ENCODE measurements at places on chromosomes 7 and 10. TPM values are rescaled to one million over a fixed set of nuclear protein-coding genes. Genes with fewer than 3 reads are reported as not detected.
A peak's percentile ranks its signal among the peaks of the same experiment; 100 is the strongest.

Gene NYAP1
- total RNA-seq: 0.75 TPM

Gene BRAT1
- 24.1 TPM for total RNA-seq

Gene METTL2B
- total RNA-seq: 8.2 TPM

Gene TAS2R41
- total RNA-seq: 0.73 TPM

Gene HOXA5
- not detected for total RNA-seq

Gene HIPK2
- 36.5 TPM for total RNA-seq

Gene HUS1
- total RNA-seq: 77.8 TPM

Gene SPDYE8
- total RNA-seq: not detected

Gene APBB1IP
- total RNA-seq: 44.5 TPM

Gene PDE6C
- total RNA-seq: not detected

Gene ZNF503
- 0.38 TPM for total RNA-seq

Gene MARVELD1
- 0.52 TPM for total RNA-seq

Gene SLC16A12
- total RNA-seq: not detected

Gene WIPF3
- not detected for total RNA-seq

- DNase-seq: no peak
- H3K36me3 ChIP-seq: no peaks in the 10 kb centered on the region
- no peak overlapping the region for H3K27ac ChIP-seq
- no peaks in the 10 kb centered on the region for H3K4me1 ChIP-seq
- no peaks in the 10 kb centered on the region for H3K27me3 ChIP-seq
Measured at GRCh38 chr10:125120053-125120710, 40.2 kb downstream of the CTBP2 start.

GRCh38 chr10:44862006-44862751 lies 49.0 kb upstream of the TMEM72 start:
- DNase-seq: no peak
- H3K27ac ChIP-seq: no peak overlapping the region
- H3K27me3 ChIP-seq: peaks cover 22% of the 10 kb centered on the region
- no peaks in the 10 kb centered on the region for H3K36me3 ChIP-seq
- no peak overlapping the region for H3K4me3 ChIP-seq

- H3K4me3 ChIP-seq: no peak overlapping the region
- H3K36me3 ChIP-seq: no peaks in the 10 kb centered on the region
- H3K4me1 ChIP-seq: no peaks in the 10 kb centered on the region
Measured at GRCh38 chr10:114336823-114337509, 67.3 kb downstream of the AFAP1L2 start.

GRCh38 chr10:105844241-105844640 lies 1203.2 kb downstream of the SORCS3 start:
- H3K27me3 ChIP-seq: no peaks in the 10 kb centered on the region
- H3K4me3 ChIP-seq: no peak overlapping the region
- H3K27ac ChIP-seq: no peak overlapping the region
- H3K36me3 ChIP-seq: no peaks in the 10 kb centered on the region

DNA sequence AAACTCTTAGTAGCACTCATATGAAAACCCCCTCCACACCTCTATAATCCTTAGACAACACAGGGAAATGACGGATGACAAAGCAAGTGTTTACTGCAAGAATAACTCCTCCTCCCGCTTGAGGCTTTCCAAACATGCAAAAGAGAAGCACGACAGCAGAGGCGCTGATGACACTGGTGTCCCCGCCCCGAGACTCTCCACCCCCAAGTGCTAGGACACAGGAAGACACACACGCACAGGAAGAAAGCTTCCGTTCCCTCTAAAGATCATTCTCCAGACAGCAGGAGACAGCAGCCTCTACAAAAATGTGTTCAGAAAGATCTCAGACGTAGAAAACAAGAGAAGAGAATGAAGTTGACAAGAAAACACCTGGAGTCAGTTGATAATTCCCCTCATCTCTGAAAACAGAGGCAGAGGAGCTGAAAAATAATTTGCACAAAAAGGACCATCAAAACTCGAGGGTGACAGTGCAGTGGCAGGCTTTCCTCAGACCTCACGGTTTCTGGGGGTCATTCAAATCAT lies 90.2 kb downstream of the DLG5 start:
- no peaks in the 10 kb centered on the region for H3K36me3 ChIP-seq
- peaks cover 63% of the 10 kb centered on the region for H3K4me1 ChIP-seq
- H3K27ac ChIP-seq: peak overlapping the region; percentile 88

GRCh38 chr7:117777335-117778142 lies 95.7 kb downstream of the CTTNBP2 start:
- DNase-seq: no peak
- H3K4me3 ChIP-seq: no peak overlapping the region
- H3K27me3 ChIP-seq: no peaks in the 10 kb centered on the region
- H3K36me3 ChIP-seq: no peaks in the 10 kb centered on the region

GRCh38 chr10:107206833-107207232 lies 42.3 kb upstream of the SORCS1 start:
- H3K4me3 ChIP-seq: no peak overlapping the region
- no peaks in the 10 kb centered on the region for H3K36me3 ChIP-seq
- H3K4me1 ChIP-seq: no peaks in the 10 kb centered on the region
- no peaks in the 10 kb centered on the region for H3K27me3 ChIP-seq
- no peak overlapping the region for H3K27ac ChIP-seq

GRCh38 chr7:30682212-30683083 lies at the start of gene CRHR2:
TSS of gene CRHR2 (minus strand) at chr7:30682456. CDS start at chr7:30682280, 176 bp downstream.
- no peaks in the 10 kb centered on the region for H3K36me3 ChIP-seq
- H3K4me3 ChIP-seq: peak within 1 kb of the TSS; percentile 35
- peaks cover 40% of the 10 kb centered on the region for H3K27me3 ChIP-seq

- no peak for DNase-seq
- no peaks in the 10 kb centered on the region for H3K36me3 ChIP-seq
- H3K27ac ChIP-seq: no peak overlapping the region
- peaks cover 3% of the 10 kb centered on the region for H3K27me3 ChIP-seq
- H3K4me3 ChIP-seq: no peak overlapping the region
Measured at GRCh38 chr7:50854247-50854646, 71.6 kb upstream of the GRB10 start.

GRCh38 chr10:95741807-95742467 lies 14.0 kb upstream of the ENTPD1 start:
- H3K27me3 ChIP-seq: no peaks in the 10 kb centered on the region
- H3K36me3 ChIP-seq: no peaks in the 10 kb centered on the region
- DNase-seq: no peak

- peak; percentile 86 for DNase-seq
- no peaks in the 10 kb centered on the region for H3K27me3 ChIP-seq
- peak overlapping the region; percentile 99 for H3K27ac ChIP-seq
- peaks cover 94% of the 10 kb centered on the region for H3K4me1 ChIP-seq
- H3K4me3 ChIP-seq: peak overlapping the region; percentile 55
- H3K36me3 ChIP-seq: peaks cover 58% of the 10 kb centered on the region
Measured at GRCh38 chr7:99380823-99381663, 6.5 kb downstream of the ARPC1B start.

DNA sequence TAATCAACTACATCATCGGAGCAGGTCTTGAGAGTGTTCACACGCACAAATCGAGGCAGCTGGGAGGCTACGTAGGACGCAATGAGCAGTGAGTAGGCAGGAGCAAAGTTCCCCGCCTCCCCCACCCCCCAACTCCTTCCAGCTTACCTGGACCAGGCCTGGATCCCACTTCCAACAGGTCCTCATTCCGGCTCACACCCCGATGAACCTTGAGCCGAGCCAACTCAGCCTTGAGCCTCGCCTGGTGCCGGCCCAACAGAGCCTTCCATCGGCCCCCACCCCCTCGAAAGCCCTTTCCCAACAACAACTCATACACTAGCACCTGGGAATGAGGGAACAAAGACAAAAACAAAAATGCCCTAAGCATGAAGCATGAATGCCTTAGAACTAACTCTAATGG lies 1.2 kb downstream of the NSUN5 start:
- peaks cover 24% of the 10 kb centered on the region for H3K4me1 ChIP-seq
- H3K27ac ChIP-seq: no peak overlapping the region
- DNase-seq: no peak
- peak overlapping the region; percentile 79 for H3K4me3 ChIP-seq
- H3K36me3 ChIP-seq: peaks cover 49% of the 10 kb centered on the region

GRCh38 chr10:103911021-103911459 lies 6.9 kb downstream of the STN1 start:
- peaks cover 11% of the 10 kb centered on the region for H3K36me3 ChIP-seq
- DNase-seq: peak; percentile 43
- peaks cover 77% of the 10 kb centered on the region for H3K4me1 ChIP-seq
- H3K27ac ChIP-seq: peak overlapping the region; percentile 68
- peak overlapping the region; percentile 26 for H3K4me3 ChIP-seq

DNA sequence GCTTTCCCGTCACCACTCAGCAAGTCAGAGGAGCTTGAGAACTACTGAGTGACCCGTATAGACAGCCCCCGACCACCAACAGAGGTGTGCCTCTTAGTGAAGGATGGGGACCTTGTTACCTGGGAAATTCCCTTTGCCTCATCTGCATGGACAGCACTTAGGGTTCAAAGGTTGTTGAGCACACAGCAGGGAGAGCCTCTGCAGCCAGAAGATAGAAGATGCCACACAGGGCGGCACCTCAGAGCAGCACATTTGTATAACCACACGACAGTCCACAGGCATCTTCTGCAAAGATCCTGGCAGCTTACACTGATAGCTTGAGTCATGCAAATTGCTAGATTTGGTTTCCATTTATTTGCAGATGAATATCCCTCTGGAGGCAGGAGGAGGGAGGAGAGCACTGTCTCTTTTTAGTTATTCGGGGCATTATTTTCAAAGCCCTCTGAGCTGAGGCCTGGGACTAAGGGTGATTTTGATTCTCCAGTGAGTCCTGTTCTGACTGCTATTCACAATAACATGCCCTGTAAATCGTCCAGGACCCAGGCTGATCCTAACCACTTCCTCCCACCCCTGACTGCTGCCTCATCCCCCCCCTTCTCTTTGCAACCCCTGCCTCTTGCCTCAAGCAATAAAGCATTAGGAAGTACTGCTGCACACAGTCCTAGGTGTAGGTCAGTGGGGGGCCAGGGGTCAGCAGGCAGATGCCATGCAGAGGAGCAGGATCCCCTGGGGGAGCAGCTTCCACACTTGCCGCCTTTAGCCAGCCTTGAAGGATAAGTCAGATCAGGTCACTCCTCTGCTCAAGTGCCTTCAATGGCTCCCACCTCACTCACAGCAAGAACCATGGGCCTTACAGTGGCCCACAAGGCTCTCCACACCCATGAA lies 24.6 kb upstream of the INMT start:
- peak overlapping the region; percentile 71 for H3K27ac ChIP-seq
- H3K27me3 ChIP-seq: no peaks in the 10 kb centered on the region
- H3K36me3 ChIP-seq: no peaks in the 10 kb centered on the region
- DNase-seq: peak; percentile 74
- peak overlapping the region; percentile 62 for H3K4me3 ChIP-seq

DNA sequence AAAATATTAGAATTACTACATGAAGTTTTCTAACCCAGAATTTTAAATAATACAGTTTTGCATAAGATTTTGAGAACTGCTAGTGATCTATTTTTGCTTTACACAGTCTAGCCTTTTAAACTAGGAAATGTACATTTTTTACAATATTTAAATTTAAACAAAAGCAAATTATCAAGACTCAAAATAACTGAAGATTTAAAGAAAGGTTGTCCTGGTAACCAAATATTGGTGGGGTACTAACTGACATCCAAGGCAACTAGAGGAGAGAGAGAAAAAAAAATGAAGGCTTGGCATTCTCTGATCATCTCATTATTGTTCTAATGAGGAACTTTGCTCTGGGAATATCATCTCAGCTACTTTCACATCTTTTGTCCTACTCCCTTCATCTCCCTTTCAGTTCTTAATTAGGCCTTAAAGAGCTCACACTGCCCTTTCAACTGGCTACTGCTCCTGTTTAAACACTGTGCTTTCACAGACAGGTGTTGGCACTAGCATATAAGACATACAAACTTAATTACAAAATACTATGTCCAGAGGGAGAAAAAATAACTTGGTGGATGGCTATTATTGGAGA lies 33.7 kb downstream of the RAB11FIP2 start:
- H3K27ac ChIP-seq: no peak overlapping the region
- H3K36me3 ChIP-seq: peaks cover 10% of the 10 kb centered on the region
- no peak for DNase-seq
- H3K4me1 ChIP-seq: no peaks in the 10 kb centered on the region
- H3K27me3 ChIP-seq: no peaks in the 10 kb centered on the region

DNA sequence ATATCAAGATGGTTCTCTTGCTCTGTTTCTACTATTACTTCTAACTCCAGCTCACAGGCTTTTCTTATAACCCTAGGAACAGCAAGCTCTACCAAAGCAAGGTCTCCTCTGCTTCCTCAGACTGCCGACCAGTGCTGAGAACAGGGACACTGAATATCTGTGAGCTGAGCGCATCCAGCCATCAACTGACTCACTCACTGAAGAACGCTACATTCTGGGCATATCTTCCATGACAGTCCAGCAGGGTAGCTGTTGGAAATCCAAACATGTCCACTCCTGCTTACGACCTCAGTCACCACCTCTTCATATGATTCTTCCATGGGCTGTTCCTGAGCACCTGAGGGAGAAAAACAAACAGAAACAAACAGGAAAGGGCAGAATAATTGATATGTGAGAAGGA lies 2.8 kb downstream of the ZNF32 start:
- no peaks in the 10 kb centered on the region for H3K27me3 ChIP-seq
- peaks cover 17% of the 10 kb centered on the region for H3K4me1 ChIP-seq
- H3K36me3 ChIP-seq: peaks cover 31% of the 10 kb centered on the region
- no peak overlapping the region for H3K27ac ChIP-seq
- DNase-seq: no peak
- no peak overlapping the region for H3K4me3 ChIP-seq

DNA sequence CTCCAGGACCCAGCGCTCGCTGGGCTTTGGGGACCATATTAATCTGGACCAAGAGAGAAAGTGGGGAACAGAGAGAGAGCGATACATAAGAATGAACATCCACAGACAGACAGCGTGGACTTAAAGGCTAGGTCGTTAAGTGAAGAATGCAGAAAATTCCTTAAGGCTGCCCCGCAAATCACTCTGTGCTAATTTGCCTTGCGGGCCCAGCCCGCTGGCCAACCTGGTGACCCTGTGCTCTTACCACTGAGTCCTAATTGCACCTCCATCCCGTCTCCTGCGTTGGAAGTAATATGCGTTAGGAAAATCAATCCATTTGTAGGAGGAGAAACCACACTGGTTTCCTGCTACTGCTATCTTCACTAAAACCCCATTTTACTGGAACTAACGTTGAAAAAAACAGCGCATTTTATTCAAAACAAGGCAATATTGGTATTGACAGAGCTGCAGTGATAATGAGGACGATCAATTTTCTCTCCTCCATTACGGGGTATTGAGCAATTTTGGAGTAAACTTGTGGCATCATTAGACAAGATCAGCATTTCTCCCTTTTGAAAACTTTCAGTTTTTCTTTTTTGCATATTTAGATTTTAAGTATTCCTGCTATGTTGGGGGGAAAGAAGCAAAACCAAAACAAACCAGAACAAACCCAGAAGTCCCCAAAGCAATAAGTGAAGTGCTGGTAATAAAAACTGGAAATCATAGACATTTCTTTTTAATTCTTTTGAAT lies 85.2 kb downstream of the WDFY4 start:
- DNase-seq: no peak
- no peaks in the 10 kb centered on the region for H3K27me3 ChIP-seq
- H3K4me3 ChIP-seq: no peak overlapping the region

DNA sequence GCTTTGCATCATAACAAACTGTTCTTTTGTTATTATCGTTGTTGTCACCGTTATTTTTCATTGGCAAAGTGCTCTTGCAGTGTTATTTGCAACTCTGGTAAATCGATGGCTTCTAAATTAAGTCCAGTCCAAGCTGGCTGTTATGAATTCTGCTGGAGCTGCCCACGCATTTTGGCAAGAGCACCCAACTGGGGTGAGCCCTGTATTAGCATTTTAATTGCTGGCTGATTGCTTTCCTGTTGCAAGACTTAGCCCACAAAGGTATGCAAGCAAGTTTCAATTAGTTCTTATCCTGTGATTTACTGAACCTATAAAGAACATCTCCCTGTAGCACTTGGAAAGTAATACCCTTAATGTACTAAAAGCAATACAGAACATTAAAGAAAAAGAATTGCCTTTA lies 226.8 kb downstream of the ACTR3B start:
- peaks cover 3% of the 10 kb centered on the region for H3K27me3 ChIP-seq
- H3K4me3 ChIP-seq: no peak overlapping the region
- no peaks in the 10 kb centered on the region for H3K36me3 ChIP-seq
- no peaks in the 10 kb centered on the region for H3K4me1 ChIP-seq
- no peak for DNase-seq

All from CD4-positive, alpha-beta T cell (primary cell).